ENCODE measurements at places on chromosomes 11 and 22. TPM values are rescaled to one million over a fixed set of nuclear protein-coding genes. Genes with fewer than 3 reads are reported as not detected.

FAM83F gene
- total RNA-seq, result 5.2 TPM

THY1 gene
- total RNA-seq, result 1.5 TPM

CDC42BPG gene
- total RNA-seq, result 0.40 TPM

JAML gene
- total RNA-seq, result 4.5 TPM

NAT10 gene
- 19.2 TPM for total RNA-seq

IRAG1 gene
- 5.2 TPM for total RNA-seq

DNA sequence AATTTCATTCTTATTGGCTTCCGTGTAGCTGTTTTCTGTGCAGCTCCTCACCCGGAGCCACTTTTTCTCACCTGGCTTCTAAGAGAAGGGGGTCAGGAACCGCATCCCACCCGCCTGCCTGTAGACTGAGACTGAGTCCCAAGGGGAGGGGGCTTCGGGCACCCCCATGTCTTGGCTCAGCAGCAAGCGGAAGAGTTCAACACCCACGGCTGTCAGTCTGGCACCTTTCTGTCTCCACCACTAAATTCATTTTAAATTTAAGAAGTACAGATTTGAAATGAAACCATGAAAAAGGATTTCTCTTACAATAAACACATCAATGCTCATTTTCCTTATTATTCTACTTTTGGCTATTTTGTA, 66.7 kb downstream of the EFCAB6 start:
- DNase-seq, result no peak

GRCh38 chr11:120718171-120718570, 206.6 kb downstream of the GRIK4 start:
- DNase-seq, result no peak

DNA sequence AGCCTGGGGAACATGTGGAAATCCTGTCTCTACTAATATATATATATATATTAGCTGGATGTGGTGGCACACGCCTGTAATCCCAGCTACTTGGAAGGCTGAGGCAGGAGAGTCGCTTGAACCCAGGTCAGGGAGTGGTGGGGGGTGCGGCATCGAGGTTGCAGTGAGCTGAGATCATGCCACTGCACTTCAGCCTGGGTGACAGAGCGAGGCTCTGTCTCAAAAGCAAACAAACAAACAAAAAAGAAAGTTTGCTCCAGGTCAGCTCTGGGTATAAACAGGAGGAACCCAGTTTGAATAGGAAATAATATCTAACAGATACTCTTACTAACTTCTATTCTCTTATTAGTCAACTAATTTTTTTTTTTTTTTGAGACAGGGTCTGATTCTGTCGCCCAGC, 34.3 kb upstream of the CECR2 start:
- DNase-seq, result no peak

GRCh38 chr11:13152736-13153541, 124.7 kb upstream of the BMAL1 start:
- DNase-seq, result no peak

- no peak for DNase-seq
Observed at GRCh38 chr11:11536650-11537049, 85.2 kb downstream of the GALNT18 start.

DNA sequence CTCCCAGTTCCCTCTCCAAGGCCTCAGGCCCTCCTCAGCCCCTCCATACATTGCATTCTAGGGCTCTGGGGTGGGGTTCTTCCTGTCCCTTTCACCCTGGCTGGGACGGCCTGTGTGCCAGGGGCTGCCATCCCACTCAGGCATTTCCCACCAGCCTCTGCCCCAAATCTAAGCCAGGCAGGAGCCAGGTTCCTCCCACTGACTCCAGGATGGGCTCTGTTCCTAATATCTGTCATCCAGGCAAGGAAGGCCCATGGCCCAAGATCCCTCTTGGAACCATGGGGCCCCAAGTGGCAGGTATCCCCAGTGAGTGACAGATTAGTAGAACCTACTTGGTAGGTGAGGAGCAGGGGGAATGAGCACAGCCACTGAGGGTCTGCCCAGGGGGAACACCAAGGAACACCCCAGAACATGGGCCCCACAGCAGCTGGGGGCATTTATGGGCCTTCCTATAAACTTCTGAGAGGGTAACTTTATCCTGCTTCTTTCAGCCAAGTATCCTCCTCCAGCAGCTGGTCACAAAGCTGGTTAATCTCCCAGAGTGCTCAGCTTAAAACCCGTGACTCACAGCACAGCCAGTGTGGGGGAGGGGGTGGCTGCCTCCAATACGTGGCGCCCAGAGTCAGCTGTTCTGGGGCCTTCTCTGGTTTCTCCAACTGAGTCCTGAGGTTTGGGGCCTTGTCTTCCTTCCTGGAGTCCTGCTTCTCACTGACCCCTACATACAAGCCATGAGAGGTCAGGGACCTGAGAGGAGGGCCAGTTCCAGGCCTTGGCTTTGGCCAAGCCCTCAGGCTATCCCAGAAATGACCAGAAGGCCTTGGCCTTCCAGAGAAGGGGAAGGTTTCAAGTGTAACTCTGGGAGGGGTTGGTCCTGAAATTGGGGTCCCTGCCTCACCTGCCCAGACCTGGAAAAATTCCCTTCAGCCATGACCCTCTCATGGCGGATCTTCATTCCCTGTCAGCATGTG, 19.9 kb upstream of the MYOD1 start:
- DNase-seq, result no peak

- DNase-seq, result no peak
Observed at GRCh38 chr11:36053862-36054261, 110.0 kb downstream of the LDLRAD3 start.

GRCh38 chr11:70032943-70033710, 45.0 kb upstream of the ANO1 start:
- DNase-seq, result no peak

GRCh38 chr22:29030618-29031226, 30.9 kb downstream of the C22orf31 start:
- peak; percentile 79 for DNase-seq

- no peak for DNase-seq
Observed at GRCh38 chr11:133817449-133817848, 27.9 kb downstream of the SPATA19 start.

GRCh38 chr22:37454857-37455686, 27.8 kb upstream of the ELFN2 start:
- no peak for DNase-seq

DNA sequence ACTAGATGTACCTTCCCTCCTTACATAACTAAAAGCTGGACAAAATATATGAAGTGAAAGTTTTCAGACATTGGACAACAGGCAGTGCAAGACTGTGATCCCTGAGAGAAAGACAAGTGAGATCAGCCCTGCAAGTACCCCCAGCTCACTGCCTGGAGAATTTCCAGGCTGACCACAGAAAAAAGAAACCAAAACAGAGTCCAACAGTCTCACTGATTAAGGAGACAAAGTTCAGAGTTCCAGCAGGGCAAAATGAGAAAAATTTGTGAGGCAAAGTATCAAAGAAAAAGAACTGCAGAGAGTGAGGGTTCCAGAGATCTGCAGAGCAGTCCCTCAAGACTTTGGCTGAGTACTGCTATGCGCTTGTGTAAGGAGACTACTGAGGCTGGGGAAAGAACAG, 47.3 kb upstream of the TMEM45B start:
- DNase-seq, result no peak

- no peak for DNase-seq
Observed at GRCh38 chr11:61439615-61440014, 9.7 kb downstream of the SDHAF2 start.

- DNase-seq, result no peak
Observed at GRCh38 chr22:44483878-44484277, 14.2 kb downstream of the RTL6 start.

DNA sequence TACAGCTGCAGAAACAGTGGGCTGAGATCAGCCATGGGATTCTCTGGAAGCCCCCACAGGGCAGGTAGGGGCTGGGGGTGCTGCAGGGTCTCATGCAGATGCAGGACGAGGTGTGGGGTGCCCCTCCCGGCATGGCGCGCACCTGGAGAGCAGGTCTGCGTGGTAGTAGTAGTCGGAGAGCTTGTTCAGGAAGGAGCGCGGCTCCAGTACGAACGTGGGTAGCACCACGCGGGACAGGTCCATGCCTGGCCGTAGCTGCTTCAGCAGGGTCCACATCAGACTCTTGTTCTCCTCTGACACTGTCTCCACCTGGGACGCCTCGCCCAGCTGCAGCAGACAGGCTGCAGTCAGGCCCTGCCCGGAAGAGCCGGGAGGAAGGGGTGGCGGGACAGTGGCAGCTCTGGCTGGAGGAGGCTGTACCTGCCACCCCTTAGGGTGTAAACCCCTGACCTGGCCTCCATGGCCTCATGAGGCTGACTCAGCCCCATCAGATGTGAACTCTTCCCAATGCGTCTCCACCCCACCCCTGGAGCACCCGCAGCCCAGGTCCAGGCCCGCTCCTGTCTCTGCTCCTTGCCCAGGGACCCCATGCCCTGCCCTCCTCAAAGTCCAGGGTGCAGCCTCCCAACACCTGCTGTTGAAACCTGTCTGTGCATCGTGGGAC, 47.0 kb upstream of the CARS1 start:
- no peak for DNase-seq

DNA sequence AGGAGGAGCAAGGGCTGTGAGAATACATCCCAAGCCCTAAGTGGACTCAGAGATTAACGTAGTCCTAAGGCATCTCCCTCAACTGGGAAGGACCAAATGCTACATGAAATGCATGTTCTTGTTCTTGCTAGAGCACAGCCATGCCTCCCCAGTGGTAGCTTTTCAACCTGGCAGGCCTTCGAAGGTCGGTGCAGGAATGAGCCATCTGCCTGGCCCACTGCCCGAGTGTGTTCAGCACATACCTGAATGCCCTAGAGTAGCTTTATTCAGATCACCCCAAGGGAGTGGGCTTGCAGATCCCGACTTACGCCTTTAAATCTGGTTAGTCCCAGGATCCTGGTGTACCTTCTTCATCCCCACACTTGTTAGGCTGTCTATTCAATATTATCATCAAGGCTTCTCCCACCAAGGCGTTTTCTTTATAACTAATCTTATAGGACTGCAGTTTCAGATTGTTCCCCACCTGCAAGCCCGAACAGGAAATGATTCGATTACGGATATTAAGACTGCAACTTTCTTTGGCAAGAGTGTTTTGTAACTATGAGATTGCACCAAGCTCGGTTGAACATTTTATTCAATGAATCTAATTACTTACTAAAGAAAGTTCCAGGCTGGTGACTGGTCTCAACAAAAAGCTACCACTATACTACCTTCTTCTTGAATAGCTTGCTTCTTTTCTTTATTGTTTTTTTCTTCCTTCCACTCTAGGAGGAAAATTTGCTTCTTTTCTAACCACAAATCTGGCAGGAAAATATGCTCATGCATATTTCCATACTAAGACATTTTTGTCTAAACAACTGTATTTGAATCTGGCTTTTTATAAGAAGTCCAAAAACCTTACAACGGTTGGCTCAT, 115.6 kb downstream of the SGSM3 start:
- DNase-seq, result peak; percentile 50

DNA sequence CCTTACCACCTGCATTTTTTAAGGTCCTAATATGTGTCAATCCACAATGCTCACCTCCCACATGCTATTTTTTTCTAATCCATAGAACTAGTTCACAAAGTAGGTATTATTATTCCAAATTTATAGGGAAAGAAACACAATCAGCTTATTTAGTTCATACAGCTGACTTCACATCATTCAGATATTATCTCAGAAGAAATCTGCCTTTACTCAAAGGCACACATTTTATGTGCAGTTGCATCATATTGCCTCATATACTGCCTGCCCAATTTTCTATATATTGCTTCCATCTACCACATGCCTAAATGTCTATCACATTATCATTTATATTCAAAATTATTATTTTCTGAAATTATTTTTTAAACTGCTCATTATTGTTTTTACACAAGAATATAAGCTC, 88.7 kb upstream of the LUZP2 start:
- no peak for DNase-seq

- DNase-seq, result no peak
Observed at GRCh38 chr11:62554387-62555167, 8.0 kb upstream of the AHNAK start.

DNA sequence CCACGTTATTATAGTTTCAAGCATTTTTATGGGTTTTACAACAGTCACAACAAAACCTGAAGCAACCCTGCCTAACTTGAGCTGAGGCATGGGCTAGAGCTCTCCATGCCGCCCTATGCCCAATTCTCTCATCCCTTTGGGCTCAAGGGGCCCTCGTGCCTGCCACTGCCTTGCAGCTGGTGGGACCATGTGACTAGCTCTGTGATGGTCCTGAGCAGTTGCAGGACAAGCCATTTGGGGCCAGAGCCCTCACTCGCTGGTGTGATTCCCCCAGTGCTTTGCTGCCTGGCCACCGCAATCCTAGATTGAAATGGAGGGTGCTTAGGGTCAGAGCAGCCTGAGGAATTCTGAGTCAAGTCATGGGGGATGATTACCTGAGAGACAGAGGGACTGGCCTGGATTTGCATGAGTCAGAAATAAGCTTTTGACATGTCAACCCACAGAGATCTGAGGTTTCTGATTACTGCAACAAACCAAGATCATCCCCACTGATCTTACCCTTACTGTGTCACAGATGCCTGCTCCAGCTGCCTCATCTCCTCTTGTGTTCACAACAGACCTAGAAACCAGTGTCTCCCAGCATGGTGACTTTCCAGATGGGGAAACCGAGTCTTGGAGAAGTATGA, 323.7 kb downstream of the BRD1 start:
- DNase-seq, result no peak

GRCh38 chr11:26186389-26186788, 145.5 kb upstream of the ANO3 start:
- no peak for DNase-seq

DNA sequence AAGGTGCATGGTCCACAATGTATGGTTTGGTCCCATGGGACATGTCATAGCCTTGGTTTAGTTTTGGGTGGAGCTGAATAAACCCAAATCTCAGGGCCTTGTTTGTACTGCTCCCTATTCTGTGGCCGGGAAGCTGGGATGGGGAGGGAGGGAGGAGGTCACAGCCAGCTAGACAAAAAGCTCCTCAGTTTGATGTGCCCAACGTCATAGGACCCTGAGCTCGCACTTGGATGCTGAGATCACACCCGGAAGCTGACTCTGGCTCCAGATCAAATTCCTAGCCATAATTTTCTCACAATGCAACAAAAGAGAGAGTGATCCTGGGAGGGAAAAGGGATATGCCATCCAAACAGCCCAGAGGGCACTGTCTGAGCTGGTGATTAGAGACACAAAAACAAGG, 1.5 kb downstream of the HSPB2 start:
- peak; percentile 43 for DNase-seq

DNA sequence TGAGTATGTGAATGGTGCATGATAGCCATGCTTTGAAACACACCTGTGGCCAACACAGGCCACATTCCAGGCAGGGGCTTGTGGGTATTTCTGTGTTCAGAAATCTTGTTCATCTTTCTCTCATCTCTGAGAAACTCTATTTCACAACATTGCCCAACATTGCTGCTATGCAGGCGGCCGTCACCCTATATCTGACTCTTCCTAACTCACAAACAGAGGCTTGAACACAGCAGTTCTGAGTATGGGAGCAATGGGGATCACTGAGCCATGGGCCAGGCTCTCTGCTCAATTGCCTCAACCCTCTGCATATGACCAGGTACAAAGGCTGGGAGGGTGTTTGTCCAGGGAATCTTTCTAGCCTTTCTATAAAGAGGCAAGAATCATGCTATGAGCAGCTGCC, 259.9 kb downstream of the BUD13 start:
- no peak for DNase-seq

DNA sequence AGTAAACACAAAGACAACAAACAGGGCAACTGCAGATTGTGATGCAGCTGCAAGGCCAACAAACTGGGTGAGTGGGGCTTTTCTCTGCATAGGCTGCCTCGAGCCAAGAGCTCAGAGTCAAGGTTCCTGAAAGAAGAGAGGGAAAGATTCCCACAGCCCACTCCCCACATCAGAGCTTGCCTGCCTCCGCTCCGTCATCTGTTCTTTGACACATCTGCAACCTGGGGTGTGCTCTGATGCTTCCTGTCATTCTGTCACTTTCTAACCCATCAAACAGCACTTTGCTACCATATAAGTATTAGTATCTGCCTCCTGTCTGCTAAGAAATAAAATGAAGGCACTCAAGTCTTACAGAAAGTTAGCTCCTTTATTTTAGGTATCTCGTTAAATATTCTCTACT, 46.9 kb downstream of the C22orf31 start:
- DNase-seq, result no peak

All from left ventricle myocardium superior (tissue), 1 donor.